B cell (primary cell): ENCODE measurements at places on chromosomes 1 and 21. TPM values are rescaled to one million over a fixed set of nuclear protein-coding genes. Genes with fewer than 3 reads are reported as not detected.
A peak's percentile ranks its signal among the peaks of the same experiment; 100 is the strongest.

GRCh38 chr1:170586321-170587252 lies 54.6 kb downstream of the GORAB start:
- H3K4me1 ChIP-seq = no peaks in the 10 kb centered on the region
- no peaks in the 10 kb centered on the region for H3K36me3 ChIP-seq
- no peak overlapping the region for H3K27ac ChIP-seq
- H3K4me3 ChIP-seq = no peak overlapping the region

DNA sequence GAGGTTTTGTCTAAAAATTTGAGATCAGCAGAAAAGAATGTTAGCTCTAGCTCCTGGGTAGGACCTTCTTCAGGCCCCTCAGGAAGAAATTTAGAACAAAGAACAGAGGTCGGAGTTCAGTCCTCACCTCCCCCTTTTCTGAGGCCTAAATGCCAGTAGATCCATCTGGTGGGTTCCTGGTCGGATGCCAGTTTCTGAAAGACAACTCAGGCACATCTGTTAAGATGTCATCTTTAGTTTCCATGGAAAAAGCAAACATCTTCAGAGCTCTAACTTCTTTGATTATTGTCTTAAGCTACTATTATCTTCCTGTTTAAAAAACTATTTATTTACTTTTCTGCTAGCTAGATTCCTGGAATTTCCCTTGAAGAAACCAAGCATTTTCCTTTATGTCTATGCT lies 37.1 kb upstream of the USP25 start:
- no peaks in the 10 kb centered on the region for H3K36me3 ChIP-seq
- H3K27me3 ChIP-seq = no peaks in the 10 kb centered on the region
- no peak for DNase-seq
- H3K27ac ChIP-seq = no peak overlapping the region

DNA sequence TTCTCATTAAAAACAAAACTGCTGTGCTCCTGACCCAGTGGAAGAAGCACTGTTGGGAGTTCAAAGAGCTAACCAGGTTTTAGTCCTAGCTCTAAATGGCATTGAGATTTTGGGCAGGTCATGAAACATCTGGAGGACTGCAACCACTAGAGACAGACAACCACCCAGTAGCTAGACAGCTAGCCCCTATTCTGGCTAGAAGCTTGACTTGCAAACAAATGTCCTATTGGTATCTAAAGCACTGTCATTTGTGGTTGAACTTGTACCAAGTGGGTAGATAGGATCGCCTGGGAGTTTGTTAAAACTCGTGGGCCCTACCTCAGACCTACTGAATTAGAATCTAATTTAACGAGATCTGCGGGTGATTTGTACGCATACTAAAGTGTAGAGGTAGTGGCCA lies 6.9 kb downstream of the RPL11 start:
- H3K4me1 ChIP-seq = peaks cover 6% of the 10 kb centered on the region
- H3K27ac ChIP-seq = no peak overlapping the region

DNA sequence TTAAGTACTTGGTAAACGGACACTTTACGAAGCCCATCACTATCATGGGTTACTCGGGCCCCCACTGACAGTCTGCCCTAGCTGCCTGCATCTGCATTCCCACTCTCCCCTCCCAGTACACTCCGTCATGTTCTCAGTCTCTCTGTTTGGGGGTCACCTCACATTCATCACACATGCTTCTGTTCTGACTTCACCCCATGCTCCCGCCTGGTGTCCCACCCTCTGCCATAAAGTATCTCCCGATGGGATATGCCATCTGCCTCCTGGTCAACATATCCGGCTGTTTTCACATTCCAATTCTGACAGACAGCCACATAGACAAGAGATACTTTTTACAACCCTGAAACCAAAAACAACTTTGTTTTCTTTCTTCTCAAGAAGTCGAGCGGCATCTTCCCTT lies 1.0 kb downstream of the OLFML2B start:
- peaks cover 7% of the 10 kb centered on the region for H3K4me1 ChIP-seq
- H3K27ac ChIP-seq = no peak overlapping the region
- no peaks in the 10 kb centered on the region for H3K36me3 ChIP-seq
- peaks cover 21% of the 10 kb centered on the region for H3K27me3 ChIP-seq
- H3K4me3 ChIP-seq = no peak overlapping the region

GRCh38 chr1:159076438-159077119 lies at the start of gene AIM2:
AIM2 (minus strand) TSS chr1:159076766; CDS start chr1:159073499, 3,267 bp downstream.
- no peaks in the 10 kb centered on the region for H3K27me3 ChIP-seq
- peak within 1 kb of the TSS; percentile 80 for H3K27ac ChIP-seq
- peaks cover 21% of the 10 kb centered on the region for H3K4me1 ChIP-seq
- peak; percentile 80 for DNase-seq
- peak within 1 kb of the TSS; percentile 80 for H3K4me3 ChIP-seq

DNA sequence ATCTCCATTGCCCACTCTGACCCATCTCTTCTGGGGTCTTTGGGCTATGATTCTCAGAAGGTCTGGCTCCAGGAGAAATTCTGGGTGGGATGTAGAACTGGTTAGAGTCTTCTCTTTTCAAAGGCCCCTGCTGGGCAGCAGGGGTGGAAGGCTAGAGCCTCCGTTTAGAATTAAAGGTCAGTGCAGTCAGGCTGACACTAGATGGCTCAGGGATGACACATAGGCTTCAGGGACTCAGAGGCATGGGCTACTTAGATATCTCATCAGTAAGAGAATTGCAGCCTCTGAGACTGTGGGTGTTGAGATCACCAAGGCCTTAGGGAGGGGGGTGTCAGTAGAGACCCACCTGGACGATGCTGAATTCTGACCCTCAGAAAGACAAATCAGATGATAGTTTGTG lies 12.6 kb upstream of the PPM1J start:
- H3K4me1 ChIP-seq = peaks cover 4% of the 10 kb centered on the region
- H3K27me3 ChIP-seq = no peaks in the 10 kb centered on the region
- H3K4me3 ChIP-seq = no peak overlapping the region
- no peak for DNase-seq
- H3K27ac ChIP-seq = no peak overlapping the region

GRCh38 chr1:59771361-59771760 lies 43.4 kb upstream of the HOOK1 start:
- no peaks in the 10 kb centered on the region for H3K4me1 ChIP-seq
- H3K27ac ChIP-seq = no peak overlapping the region
- no peak overlapping the region for H3K4me3 ChIP-seq
- no peak for DNase-seq

DNA sequence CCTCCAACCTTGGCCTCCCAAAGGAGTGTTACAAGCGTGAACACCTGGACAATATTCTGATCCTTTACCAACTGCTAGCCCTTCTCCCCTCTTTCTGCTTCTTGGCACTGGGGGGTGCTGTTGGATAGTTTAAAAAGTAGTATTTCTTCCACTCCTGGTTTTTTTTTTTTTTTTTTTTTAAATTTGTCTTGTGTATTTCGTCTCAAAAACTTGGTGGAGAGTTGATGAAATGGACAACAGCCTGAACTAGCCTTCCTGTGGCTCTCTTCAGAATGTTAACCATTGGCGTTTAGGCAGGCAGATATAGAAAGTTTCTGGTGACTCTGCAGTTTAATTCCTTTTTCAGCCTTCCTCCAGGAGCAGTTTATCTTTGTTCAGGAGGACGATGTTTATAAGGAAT lies 69.7 kb upstream of the USP24 start:
- H3K27ac ChIP-seq = no peak overlapping the region
- peak; percentile 46 for DNase-seq
- no peaks in the 10 kb centered on the region for H3K27me3 ChIP-seq
- H3K36me3 ChIP-seq = no peaks in the 10 kb centered on the region
- no peak overlapping the region for H3K4me3 ChIP-seq
- H3K4me1 ChIP-seq = peaks cover 8% of the 10 kb centered on the region

DCST2 gene
- 2.9 and 5.4 TPM in 2 replicates for polyA plus RNA-seq

DNA sequence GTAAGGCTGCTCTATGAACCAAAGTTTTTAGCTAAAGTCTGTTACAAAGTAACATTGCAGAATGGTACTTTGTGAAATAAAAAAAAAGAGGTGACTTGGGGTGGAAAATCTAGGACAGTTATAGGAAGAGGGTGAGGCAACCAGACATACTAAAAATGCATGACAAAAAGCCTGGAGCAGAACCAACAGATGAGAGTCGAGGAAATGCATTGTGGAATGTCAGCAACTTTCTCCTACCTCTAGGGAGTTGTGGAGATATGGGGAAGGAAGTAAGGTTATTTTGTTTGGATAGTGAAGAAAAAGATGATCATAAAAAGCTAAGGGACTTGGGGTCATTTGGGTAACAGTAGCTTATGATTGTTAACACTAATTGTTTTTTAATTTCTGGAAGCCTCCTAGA lies 295.6 kb downstream of the S1PR1 start:
- no peak overlapping the region for H3K27ac ChIP-seq
- H3K4me3 ChIP-seq = no peak overlapping the region
- H3K36me3 ChIP-seq = no peaks in the 10 kb centered on the region
- H3K4me1 ChIP-seq = no peaks in the 10 kb centered on the region
- no peak for DNase-seq
- peaks cover 7% of the 10 kb centered on the region for H3K27me3 ChIP-seq

TMPRSS2 gene
- not detected in 2 replicates for polyA plus RNA-seq

SNAPIN gene
- polyA plus RNA-seq = 17.2 and 22.7 TPM in 2 replicates

- H3K27ac ChIP-seq = no peak overlapping the region
- H3K4me1 ChIP-seq = no peaks in the 10 kb centered on the region
- no peaks in the 10 kb centered on the region for H3K27me3 ChIP-seq
- no peaks in the 10 kb centered on the region for H3K36me3 ChIP-seq
- no peak overlapping the region for H3K4me3 ChIP-seq
- no peak for DNase-seq
These were observed 40.9 kb downstream of the PLXNA2 start for GRCh38 chr1:208203127-208203847.

GRCh38 chr1:160157174-160157573 lies 5.8 kb downstream of the ATP1A4 start:
- H3K4me3 ChIP-seq = no peak overlapping the region
- H3K27me3 ChIP-seq = no peaks in the 10 kb centered on the region
- no peaks in the 10 kb centered on the region for H3K36me3 ChIP-seq
- no peak for DNase-seq
- H3K4me1 ChIP-seq = no peaks in the 10 kb centered on the region

S100B gene
- 0.24 and 1.1 TPM in 2 replicates for polyA plus RNA-seq
